ENCODE measurements at places on chromosomes 16 and 17. TPM values are rescaled to one million over a fixed set of nuclear protein-coding genes. Genes with fewer than 3 reads are reported as not detected.
A peak's percentile ranks its signal among the peaks of the same experiment; 100 is the strongest.

DNA sequence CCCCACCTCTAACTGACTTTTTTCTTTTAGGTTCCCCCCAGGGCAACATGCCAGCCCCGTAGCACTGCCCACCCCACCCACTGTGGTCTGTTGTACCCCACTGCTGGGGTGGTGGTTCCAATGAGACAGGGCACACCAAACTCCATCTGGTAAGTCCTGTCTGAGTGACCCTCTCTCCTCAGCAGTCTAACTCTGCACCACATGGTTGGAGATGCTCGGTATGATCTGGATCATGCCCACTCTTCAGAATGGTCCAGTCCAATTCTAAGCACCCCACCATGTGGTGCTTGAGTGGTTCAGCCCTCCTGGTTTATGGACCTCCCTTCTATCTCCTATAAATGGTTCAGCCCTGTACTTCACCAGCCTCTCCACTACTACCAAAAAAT lies 5.9 kb downstream of the KDM6B start:
- peaks cover 40% of the 10 kb centered on the region for H3K4me1 ChIP-seq
- H3K27ac ChIP-seq = no peak overlapping the region
- H3K36me3 ChIP-seq = no peaks in the 10 kb centered on the region
- no peak overlapping the region for H3K4me3 ChIP-seq
- peaks cover 47% of the 10 kb centered on the region for H3K27me3 ChIP-seq

DNA sequence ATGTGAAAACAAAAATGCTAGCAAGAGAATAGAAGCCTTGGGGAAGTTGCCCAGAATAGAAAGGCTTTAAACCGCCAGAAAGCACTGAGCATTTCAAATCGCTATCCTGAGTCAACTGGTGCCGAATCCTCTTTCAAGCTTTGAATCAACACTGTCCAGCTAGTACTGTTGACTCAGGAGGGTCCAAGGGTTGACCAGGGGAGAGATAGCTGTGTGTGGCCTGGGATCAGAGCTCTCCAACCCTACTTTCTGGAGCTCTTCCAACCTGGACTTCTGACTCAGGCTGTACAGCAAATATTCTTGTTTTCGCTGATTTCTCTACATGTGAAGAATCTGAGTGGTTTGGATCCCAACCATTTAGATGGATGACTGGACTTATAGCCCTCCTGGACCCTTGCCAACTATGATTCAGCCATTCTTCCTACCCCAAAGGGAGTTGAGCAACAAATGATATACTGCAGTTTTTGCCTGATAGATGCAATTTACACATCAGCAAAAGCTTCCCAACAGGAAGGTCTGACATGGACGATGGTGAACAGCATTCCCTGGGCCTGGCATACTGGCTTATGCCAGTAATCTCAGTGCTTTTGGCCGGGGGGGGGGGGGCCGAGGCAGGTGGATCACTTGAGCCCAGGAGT lies 154.0 kb upstream of the SDK2 start:
- peaks cover 22% of the 10 kb centered on the region for H3K27me3 ChIP-seq
- H3K36me3 ChIP-seq = no peaks in the 10 kb centered on the region
- DNase-seq = no peak
- no peak overlapping the region for H3K27ac ChIP-seq
- no peak overlapping the region for H3K4me3 ChIP-seq

DNA sequence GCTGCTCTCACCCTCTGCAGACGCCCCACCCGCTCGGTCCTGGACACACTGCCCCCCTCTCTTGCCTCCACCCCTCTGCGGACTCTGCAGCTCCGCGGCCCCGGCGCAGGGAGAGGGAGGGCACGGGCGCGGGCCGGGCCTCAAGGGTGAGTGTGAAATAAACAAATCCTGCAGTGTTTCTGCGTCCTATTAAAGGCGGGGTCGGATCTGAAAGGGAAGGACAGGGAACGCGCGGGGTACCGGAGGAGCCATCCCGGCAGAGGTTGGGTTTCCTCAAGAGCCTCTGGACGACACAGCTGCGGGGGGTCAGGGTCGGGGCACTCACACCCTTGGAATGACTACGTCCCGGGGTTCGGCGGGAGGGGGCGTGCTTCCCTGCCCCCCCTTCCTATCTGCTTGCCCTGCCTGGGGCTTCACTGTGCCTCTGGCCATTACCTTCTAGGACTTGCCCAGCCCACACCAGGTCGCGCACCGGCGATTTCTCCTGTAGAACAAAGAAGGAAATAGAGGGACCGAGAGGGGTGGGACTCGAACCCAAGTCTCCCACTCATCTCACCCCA lies 466 bp upstream of the HSF4 start:
- H3K27ac ChIP-seq = no peak overlapping the region
- H3K27me3 ChIP-seq = peaks cover 99% of the 10 kb centered on the region
- peaks cover 2% of the 10 kb centered on the region for H3K36me3 ChIP-seq

DNA sequence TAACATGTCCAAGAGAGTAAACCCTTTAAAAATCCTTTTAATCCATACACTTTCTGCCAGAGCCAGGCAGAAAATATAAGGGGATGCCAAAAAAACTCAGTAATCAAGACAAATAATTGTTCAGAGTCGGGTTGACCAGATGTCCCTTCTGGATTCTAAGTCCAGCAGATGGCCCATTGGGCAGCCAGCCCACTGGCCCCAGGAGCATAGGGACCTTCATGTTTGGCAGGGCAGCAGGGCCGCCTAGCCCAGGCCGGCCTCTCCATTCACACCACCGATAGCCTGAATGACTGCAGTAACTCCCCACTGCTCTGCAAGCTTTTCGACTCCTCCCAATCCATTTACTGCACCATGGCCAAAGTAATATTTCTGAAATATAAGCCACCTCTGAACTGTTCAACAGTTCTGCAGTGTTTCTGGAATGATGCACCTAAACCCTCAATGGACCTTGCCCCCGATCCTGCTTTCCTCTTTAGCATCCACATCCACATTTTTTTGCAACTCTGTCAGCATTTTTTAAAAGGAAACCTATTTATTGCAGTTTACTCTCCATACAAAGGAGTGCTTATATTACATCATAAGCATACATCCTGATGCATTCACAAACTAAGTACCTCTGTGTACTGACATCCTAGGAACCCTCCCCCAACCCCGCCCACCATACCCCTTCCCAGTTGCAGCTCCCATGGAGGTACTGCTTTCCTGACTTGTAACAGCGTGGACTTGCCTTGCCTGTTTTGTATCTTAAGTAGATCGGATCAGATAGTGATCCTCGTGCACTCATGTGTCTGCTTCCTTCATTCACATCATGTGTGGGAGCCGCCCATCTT lies 46.4 kb downstream of the LDHD start:
- peak overlapping the region; percentile 63 for H3K27ac ChIP-seq
- H3K4me1 ChIP-seq = peaks cover 34% of the 10 kb centered on the region
- H3K4me3 ChIP-seq = no peak overlapping the region
- no peak for DNase-seq
- H3K36me3 ChIP-seq = no peaks in the 10 kb centered on the region

DNA sequence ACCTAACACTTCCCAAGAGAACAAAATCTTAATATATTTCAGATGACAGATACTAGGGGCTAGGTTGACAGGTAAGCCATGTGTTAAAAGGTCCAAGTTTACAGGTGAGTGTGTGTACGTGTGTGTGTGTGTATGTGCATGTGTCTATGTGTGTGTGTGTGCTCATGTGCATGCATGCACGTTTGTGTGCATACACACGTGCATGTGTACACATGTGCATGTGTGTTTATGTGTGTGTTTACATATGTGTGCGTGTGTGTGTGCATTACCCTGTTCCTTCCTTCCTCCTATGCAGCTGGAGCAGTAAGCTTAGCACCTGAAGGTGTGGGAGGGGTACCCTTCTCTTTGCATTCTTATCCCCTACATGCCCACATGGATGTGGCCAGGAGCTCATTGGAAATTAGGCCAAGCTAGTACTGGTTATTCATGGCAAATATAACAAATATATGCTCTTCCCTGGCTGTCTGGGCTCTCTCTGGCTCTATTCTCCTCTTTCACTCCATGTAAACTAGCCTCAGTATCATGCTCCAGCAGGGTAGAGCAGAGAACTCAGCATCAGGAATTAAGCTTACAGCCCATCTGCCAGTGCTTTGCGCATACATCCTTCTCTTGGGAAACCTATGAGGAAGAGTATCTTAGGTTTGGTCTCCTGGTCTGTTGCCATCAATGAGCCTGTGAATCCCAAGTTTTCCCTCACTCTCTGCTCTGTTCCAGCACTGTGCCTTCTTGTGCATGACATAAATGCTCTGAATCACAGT lies 258.0 kb upstream of the MYOCD start:
- no peak for DNase-seq
- H3K27ac ChIP-seq = no peak overlapping the region
- no peaks in the 10 kb centered on the region for H3K36me3 ChIP-seq
- H3K4me3 ChIP-seq = no peak overlapping the region
- H3K4me1 ChIP-seq = peaks cover 3% of the 10 kb centered on the region
- no peaks in the 10 kb centered on the region for H3K27me3 ChIP-seq

The SERPINF2 gene
- 1.6 TPM for total RNA-seq

The NPIPB6 gene
- 0.83 TPM for total RNA-seq
